Progenitor cell of endocrine pancreas (in vitro differentiated cells): ENCODE measurements at places on chromosomes 1 and 21.

GRCh38 chr1:35524106-35524505 is 33.1 kb downstream of the KIAA0319L start:
- DNase-seq = no peak

- DNase-seq = no peak
Observed at GRCh38 chr1:67226688-67227087, 60.4 kb downstream of the IL23R start.

DNA sequence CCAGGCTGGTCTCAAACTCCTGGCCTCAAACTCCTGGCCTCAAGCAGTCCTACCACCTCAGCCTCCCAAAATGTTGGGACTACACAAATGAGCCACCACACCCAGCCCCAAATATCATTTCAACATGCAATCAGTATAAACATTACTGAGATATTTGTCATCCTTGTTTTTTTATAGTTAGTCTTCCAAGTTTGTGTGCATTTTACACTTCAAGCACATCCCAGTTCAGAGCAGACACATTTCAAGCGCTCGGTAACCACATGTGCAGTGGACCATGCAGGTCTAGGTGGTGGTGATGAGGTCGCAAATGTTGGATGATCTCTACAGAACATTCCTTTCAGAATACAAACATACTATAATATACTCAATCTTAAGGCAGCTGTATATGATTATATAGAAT is 23.8 kb upstream of the APP start:
- DNase-seq = no peak

DNA sequence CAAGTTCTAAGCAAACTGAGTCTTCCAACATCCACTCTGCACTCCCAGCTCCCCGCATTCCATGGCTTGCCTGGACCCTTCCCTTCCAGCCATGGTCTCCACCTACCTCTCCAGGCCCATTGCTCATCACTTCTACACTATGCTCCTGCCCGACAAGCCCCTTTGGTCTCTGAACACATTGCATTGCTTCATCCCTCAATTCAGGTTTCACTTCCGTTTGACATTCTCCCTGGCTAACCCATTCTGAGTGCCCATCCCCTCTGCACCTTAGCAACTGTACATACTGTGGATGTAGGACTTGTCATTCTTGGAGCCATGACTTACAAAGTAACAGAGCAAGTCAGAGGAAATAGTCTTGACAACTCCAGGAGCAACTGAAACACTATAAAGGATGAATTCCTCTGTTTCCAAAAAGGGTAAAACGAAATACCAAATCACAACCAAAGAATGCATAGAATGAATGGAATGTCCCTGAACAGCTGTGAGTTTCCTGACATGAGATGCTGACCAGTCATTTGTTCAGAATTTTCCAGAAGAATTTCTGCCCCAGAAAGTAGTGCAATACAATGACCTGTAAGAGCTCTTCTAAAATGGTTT is 66.7 kb downstream of the KCNJ6 start:
- DNase-seq = no peak

GRCh38 chr21:38639571-38640354 is 141.5 kb upstream of the ERG start:
- no peak for DNase-seq

DNA sequence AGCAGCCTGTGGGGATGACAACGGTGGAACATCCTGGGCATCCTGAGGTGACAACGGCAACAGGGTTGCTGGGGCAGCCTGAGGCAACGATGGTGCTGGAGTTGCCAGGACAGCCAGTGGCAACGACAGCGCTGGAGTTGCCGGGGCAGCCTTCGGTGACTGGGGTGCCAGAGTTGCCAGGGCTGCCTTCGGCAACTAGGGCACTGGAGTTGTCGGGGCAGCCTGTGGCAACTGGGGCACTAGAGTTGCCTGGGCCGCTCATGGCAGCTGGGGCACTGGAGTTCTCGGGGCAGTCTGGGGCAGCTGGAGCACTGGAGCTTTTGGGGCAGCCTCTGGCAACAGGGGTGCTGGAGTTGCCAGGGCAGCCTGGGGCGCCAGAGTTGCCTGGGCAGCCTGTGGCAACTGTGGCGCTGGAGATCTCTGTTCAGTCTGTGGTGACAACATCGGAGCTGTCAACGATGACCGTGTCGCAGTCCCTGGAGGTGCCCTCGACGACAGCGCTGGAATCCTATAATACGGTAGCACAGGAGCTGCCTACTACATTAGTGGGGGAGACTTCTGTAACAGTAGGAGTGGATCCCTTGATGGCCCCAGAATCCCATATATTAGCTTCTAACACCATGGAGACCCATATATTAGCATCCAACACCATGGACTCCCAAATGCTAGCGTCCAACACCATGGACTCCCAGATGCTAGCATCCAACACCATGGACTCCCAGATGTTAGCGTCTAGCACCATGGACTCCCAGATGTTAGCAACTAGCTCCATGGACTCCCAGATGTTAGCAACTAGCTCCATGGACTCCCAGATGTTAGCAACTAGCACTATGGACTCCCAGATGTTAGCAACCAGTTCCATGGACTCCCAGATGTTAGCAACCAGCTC is 8.2 kb downstream of the SON start:
- DNase-seq = no peak

DNA sequence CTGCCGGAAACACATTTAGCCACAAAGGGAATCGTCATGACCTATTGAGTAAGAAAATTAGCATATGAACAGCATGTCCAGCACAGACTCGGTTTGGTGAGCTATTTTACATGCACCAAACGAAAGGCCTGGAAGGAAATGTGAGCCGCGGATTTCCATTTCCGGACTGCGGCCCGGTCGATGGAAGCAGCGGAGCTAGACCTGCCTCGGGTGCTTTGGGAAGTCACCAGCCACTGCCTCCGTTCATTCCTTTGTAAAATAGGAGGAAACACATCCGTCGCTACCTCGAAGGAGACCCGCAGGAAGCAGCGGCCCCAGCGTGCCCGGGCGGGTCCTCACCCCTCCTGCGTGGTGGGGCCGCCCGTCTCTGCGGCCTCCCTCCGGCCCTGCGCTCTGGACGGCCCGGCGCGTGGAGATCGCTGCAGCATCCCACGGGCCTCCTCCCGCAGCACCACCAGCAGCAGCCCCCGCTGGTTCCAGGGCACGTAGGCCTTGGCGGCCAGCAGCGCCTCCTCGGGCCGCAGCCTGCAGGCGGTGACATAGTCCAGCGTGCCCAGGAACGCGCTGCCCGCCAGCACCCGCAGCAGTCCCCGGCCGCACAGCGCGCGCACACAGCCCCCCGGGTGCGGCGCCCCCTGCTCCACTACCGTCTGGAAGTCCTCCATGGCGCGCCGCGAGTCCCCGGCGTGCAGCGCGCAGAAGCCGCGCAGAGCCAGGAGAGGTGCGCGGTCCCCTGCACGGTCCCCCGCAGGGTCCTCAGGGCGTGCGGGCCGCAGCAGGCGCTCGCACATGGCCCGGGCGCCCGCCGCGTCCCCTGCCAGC is 12.1 kb downstream of the TTC34 start:
- DNase-seq = no peak

GRCh38 chr21:40660461-40660860 is 186.5 kb downstream of the DSCAM start:
- no peak for DNase-seq

GRCh38 chr1:33363470-33363861 is 42.6 kb upstream of the A3GALT2 start:
- no peak for DNase-seq

DNA sequence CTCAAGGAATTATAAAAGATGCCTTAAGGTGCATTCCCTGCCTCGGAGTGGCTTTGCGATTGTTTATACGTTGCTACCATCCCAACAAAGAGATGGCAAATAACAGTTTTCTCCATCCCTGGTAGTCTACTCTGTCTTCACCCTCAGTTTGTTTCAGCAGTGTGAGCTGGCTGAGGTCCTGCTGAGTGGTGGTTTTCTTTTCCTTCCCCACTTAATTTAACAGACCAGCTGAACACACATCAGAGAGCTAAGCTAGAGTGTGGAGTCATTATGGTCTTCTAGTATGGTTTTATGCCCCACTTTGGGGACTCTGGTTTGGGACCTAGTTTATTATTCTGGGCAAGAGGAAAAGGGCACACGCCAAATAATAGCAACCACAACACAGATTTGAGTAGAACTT is 2.2 kb downstream of the PIGV start:
- DNase-seq = no peak

DNA sequence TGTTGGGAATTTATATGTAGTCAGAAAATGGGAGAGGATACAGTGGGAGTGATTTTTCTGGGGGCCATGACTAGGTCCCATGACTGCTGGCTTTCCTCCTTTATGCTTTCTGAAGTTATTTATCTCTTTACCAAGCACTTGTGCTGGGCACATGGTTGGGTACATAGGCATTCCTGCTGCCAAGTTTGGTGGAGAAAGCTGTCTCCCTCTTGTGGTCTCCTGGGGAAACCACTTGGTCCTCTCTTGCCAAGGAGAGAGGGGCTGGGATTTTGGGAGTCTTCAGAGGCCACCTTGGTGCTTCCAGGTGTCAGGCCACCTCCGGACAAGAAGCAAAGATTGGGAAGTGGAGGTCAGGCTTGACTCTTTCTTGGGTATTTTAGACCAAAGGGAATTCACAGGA is 120.2 kb upstream of the KCNE2 start:
- DNase-seq = no peak

- DNase-seq = no peak
Observed at GRCh38 chr21:38958940-38959691, 153.4 kb downstream of the ETS2 start.

DNA sequence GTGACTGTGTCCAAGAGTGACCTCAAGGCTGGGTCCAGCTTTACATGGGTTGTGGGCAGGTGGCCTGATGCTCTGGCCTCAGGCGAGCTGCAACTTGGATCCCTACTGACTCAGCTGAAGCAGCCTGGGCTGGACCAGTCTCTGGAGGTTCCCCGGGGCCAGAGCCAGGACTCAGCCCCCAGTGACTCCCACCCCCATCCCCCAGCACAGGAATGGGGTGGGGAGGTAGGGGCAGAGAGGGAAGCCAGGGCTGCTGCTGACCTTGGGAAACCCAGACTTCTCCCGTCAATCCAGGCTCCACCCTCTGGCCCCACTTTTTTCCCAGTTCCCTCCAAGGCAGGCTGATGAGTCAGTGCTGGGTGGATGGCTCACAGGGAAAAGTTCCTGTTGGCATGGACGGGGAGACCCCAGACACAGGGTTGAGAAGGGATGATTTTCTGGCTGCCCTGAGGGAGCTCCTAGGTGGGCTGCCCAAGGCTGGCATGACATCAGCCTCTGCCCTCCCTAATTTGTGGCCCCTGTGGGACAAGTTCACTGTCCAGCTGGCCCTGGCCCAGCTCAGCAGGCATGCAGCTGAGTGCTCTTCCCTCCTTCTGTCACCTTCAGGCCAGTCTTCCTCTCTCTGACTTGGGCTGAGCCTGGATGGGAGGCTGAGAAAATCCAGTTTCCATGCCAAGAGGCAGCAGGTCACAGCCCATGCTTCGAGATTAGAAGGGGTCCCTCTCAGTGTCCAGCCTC is 2.2 kb downstream of the ZC3H12A start:
- DNase-seq = no peak

DNA sequence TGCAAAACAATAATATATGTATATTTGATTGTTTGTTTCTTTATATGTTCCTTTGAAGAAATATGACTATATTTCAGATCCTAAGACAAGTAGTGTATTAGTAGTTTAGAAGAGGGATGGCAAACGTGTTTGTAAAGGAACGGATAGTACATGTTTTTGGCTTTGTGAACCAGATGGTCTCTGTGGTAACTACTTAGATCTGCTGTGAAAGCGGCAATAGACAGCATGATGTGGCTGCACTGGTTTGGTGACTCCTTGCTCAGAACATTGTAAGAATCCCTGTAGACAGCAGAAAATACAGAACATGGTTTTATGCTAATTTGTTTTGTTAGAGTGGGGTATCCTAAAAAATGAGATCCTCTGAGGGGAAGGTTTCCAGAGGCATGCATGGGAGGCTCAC is 3.1 kb downstream of the ACADM start:
- DNase-seq = no peak
